Activated CD4-positive, alpha-beta memory T cell treated with anti-CD3 and anti-CD28 coated beads for 36 hours (primary cell): ENCODE measurements at places on chromosomes 4 and X.

DNA sequence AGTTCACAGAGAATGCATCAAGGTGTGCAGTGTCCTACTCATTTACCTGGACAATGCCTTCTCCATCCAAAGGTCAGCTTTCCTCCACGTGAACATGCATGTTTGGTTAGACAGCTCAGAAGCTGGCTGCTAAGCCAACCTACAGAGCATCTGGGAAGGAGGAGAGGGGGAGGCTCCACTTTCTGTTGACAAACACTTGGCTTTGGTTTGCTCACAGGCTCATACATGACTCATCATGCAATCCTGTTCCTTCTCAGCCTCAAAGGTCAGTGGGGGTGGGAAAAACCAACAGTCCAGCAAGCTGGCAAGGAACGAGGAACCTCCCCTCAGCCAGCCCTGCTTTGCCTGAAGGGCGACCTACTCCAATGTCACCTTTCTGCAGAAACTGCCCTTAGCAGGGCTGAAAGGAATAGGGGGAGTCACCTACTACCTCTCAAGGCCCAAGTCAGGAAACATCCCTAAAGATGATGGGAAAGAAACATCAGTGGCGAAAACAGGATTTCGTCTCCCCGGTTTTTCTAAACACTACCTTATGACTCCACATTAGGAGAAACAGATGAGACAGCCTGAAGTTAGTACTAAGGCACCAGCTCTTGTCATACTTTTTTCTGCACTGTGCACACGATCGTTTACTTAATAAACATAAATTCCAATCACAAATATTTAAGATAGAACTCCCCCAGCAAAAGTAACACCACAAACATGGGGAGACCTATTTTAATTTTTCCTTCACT, 37.9 kb downstream of the RELL1 start:
- no peak overlapping the region for H3K4me3 ChIP-seq
- peaks cover 14% of the 10 kb centered on the region for H3K36me3 ChIP-seq
- H3K27ac ChIP-seq: no peak overlapping the region
- no peak for DNase-seq
- no peaks in the 10 kb centered on the region for H3K27me3 ChIP-seq

- no peaks in the 10 kb centered on the region for H3K4me1 ChIP-seq
- DNase-seq: no peak
- H3K27ac ChIP-seq: no peak overlapping the region
- H3K4me3 ChIP-seq: no peak overlapping the region
These were observed 327.0 kb upstream of the DKK2 start for GRCh38 chr4:107363125-107363524.

GRCh38 chr4:123259676-123260646, 136.6 kb upstream of the SPRY1 start:
- H3K4me1 ChIP-seq: no peaks in the 10 kb centered on the region
- H3K27me3 ChIP-seq: no peaks in the 10 kb centered on the region
- DNase-seq: no peak
- H3K36me3 ChIP-seq: peaks cover 34% of the 10 kb centered on the region

DNA sequence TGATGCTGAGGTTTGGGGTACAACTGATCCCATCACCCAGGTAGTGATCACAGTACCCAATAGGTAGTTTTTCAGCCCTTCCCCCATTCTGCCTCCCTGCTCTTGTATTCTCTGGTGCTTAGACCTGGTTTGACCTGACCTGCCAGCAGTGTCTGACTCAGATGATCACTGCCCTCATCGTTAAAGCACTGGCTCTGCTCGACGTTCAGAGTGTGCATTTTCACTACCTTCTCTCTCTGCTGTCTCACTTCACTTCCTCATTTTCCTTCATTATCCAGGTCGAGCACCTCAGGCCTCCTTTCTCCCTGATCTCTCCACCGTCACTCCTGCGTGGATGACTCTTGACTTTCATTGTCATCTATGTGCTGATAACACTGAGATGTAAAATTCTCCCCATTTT, 83.6 kb downstream of the PARM1 start:
- no peak for DNase-seq
- H3K27me3 ChIP-seq: no peaks in the 10 kb centered on the region
- no peaks in the 10 kb centered on the region for H3K4me1 ChIP-seq
- no peak overlapping the region for H3K27ac ChIP-seq
- no peaks in the 10 kb centered on the region for H3K36me3 ChIP-seq
- H3K4me3 ChIP-seq: no peak overlapping the region

DNA sequence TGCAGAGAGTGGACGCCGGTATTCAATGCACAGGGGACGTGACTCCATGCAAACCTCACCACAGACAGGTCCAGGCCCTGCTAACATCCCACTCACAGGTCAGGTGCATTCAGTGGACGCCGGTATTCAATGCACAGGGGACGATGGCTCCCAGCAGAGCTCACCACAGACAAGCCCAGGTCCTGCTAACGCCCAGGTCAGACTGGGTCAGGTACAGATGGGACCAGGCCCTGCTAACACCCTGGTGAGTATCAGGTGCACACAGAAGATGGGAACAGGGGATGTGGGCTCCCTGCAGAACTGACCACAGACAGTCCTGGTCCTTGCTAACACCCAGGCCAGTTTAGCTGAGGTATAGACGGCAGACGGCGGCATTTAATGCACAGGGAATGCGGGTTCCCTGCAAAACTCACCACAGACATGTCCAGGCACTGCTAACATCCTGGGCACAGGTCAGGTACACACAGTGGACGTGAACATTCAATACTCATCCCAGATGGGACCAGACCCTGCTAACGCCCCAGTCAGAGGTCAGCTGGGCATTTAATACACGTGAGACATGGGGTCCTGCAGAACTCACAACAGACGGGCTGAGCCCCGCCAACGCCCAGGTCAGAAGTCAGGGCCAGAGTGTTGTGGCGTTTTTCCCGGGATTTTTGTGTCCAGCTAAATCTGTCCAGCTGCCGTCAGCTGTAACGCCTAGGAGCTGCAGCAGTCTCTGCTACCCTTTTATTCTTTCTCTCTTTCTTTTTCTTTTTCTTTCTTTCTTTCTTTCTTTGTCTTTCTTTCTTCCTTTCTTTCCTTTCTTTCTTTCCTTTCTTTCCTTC, 99.2 kb downstream of the SHOX start:
- no peaks in the 10 kb centered on the region for H3K4me1 ChIP-seq
- no peaks in the 10 kb centered on the region for H3K27me3 ChIP-seq
- H3K27ac ChIP-seq: no peak overlapping the region
- H3K36me3 ChIP-seq: no peaks in the 10 kb centered on the region

DNA sequence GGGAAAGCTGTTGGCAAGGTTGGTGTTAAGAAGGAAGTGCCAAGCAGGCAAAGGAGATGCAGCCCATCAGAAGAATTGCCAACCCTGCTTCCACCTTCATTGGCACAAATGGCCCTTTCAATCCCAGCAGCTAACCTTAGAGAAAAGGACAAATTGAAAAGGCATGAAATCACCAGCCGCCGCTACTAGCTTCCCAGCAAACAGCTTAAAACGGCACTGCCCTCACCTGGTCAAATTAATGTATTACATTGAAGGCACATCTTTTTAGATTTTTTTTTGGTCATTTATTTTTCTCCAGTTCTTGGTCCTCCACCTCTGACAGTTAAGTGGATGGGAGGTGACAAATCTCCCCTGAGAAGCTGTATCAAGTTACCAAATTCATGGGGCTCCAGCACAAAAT, 51.0 kb upstream of the NHSL2 start:
- H3K4me3 ChIP-seq: no peak overlapping the region
- no peaks in the 10 kb centered on the region for H3K36me3 ChIP-seq
- peaks cover 12% of the 10 kb centered on the region for H3K27me3 ChIP-seq

GRCh38 chr4:174193438-174194374, 89.8 kb downstream of the FBXO8 start:
- no peaks in the 10 kb centered on the region for H3K4me1 ChIP-seq
- H3K27me3 ChIP-seq: peaks cover 30% of the 10 kb centered on the region
- H3K36me3 ChIP-seq: no peaks in the 10 kb centered on the region
- no peak overlapping the region for H3K27ac ChIP-seq
- no peak for DNase-seq
- H3K4me3 ChIP-seq: no peak overlapping the region

DNA sequence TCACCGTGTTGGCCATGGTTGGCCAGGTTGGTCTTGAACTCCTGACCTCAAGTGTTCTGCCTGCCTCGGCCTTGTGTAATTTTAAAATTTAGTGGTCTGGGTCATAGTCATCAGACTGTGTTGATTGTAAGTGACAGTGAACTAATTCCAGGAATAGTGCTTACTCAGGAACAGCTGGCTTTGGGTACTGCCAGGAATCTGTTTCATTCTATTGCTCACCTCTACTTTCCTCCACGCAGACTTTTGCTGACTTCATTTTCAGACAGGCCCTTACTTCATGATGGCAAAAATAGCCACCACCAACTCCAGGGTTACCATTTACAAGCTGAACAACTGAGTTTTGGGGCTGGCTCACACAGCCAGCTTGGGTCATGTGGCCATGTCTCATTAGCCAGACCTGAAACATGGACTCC, 54.6 kb downstream of the FNIP2 start:
- peak; percentile 57 for DNase-seq
- no peaks in the 10 kb centered on the region for H3K36me3 ChIP-seq
- no peaks in the 10 kb centered on the region for H3K27me3 ChIP-seq
- peak overlapping the region; percentile 88 for H3K27ac ChIP-seq
- peaks cover 76% of the 10 kb centered on the region for H3K4me1 ChIP-seq

DNA sequence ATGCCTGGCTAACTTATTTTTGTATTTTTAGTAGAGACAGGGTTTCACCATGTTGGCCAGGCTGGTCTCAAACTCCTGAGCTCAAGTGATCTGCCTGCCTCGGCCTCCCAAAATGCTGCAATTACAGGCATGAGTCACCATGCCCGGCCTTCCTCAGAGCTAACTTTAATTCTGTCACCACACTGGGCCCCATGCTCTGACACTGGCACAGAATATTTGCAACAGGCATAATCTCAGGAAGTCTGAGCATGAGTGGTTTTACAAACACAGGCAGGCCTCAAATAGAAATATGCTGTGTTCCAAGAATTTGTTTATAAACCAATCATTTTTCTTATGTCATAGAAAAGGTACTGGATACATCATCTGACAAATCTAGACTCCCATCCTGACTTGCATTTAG, 32.7 kb upstream of the FAM9C start:
- DNase-seq: peak; percentile 73
- H3K4me1 ChIP-seq: peaks cover 72% of the 10 kb centered on the region
- H3K4me3 ChIP-seq: no peak overlapping the region
- no peaks in the 10 kb centered on the region for H3K27me3 ChIP-seq
- H3K36me3 ChIP-seq: no peaks in the 10 kb centered on the region
